ENCODE measurements at places on chromosomes 7 and 10.
A peak's percentile ranks its signal among the peaks of the same experiment; 100 is the strongest.

GRCh38 chr7:15757041-15758000 is 70.8 kb upstream of the MEOX2 start:
- peak; percentile 91 for DNase-seq

DNA sequence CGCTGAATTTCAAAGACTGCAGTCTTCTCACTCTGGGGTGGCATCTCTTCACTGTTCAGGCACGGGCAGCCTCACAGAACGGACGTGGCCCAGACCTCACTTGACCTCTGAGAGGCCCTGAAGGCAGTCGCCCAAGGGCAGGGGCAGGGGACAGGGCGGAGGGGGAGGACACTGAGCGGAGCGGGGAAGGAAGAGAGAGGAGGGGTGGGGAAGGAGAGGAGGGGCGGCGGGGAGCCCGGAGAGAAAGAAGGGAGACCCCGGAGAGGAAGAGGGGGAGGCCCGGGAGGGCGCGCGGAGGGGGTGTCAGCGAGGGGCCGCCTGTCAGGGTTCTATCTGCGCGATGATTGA is 58.7 kb upstream of the COMTD1 start:
- DNase-seq = no peak

DNA sequence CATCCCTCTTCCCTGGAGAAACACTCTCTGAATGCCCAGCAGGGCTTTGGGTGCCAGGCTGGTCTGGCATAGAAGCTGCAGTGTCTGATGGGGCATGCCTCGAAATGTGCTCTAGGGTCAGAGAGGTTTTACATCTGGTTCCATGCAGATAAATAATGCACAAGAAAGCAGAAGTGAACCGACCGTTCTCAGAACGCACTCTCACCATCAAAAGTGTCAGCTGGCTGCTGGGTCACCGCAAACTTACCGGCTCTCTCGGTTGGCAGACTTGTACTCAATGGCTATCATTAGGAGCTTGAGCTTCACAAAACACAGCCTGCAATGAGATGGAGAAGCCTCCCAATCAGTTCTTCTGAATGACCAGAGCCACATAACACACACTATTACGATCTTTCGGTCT is 610.0 kb downstream of the KCNMA1 start:
- no peak for DNase-seq

- no peak for DNase-seq
Observed at GRCh38 chr10:63675171-63675570, 154.0 kb downstream of the REEP3 start.

- no peak for DNase-seq
Observed at GRCh38 chr7:64320547-64321513, 7.1 kb downstream of the ZNF736 start.

Measured in HAP-1 (cell line).